Testis (tissue), 5 donors: ENCODE measurements at places on chromosomes 2 and 18. TPM values are rescaled to one million over a fixed set of nuclear protein-coding genes. Genes with fewer than 3 reads are reported as not detected.

Gene ATG4B
- polyA plus RNA-seq: 123 TPM

- no peak for DNase-seq
Measured at GRCh38 chr2:143429932-143430679, 300.9 kb downstream of the ARHGAP15 start.

DNA sequence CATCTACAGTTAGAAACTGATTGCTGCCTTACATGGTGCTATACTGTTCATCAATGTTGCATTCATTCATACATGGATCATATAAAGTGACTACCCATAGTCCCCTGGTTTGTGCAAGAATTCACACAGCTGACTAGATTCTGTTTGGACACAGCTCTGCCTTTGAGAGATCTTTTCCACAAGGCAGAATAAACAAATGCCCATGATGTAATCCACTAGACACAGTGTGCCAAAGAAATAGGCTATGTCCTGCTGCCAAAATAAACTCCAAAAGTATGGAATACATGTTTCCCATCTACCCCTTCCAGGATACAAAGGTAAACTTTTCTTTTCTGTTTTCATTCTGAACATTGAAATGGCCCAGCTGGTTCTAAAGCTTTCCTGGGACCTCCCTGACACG lies 269.4 kb upstream of the CHAC2 start:
- DNase-seq: no peak

DNA sequence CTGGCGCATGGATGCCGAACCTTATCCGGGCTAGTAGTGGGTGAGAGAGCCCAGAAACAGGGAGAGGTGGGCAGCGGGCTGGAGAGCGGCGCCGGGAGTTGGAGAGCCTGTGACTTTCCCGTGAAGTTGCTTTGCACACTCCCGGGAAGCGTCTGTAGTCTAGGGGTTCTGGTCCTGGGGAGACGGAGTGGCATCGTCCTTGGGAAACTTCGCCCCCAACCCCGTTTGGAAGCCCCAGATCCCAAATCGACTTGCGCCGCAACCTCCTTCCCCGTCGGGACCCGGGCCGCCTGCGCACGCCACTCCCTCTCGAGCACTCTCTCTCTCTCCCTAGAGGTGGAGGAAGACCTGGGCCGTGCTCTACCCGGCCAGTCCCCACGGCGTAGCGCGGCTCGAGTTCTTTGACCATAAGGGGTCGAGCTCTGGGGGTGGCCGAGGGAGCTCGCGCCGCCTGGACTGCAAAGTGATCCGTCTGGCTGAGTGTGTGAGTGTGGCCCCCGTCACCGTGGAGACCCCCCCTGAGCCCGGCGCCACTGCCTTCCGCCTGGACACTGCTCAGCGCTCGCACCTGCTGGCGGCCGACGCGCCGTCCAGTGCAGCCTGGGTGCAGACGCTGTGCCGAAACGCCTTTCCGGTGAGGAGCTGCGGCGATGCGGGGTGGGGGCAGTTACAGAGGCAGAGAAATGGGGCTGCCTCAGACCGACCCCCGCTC lies 456 bp downstream of the DOK1 start:
- peak; percentile 44 for DNase-seq

Gene PAX8
- polyA plus RNA-seq: 22.3 TPM

DNA sequence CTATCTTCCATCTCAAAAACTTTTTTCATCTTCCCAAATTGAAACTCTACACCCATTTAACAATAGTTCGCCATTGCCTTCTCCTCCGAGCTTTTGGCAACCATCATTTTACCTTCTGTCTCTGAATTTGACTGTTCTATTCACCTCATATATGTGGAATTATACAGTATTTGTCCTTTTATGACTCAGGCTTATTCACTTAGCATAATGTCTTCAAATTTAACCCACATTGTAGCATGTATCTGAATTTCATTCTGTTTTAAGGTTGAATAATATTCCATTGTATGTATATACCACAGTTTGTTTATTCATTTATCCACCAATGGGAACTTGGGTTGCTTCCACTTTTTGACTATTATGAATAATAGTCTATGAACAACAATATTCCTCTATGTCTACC lies 233.9 kb downstream of the GPD2 start:
- DNase-seq: no peak

GRCh38 chr2:232593982-232594381 lies 39.4 kb upstream of the EFHD1 start:
- no peak for DNase-seq

- DNase-seq: no peak
Measured at GRCh38 chr2:62928015-62928414, 122.6 kb upstream of the OTX1 start.

- no peak for DNase-seq
Measured at GRCh38 chr18:35029103-35029502, 12.1 kb upstream of the MAPRE2 start.

Gene SLC1A4
- 28.5 TPM for polyA plus RNA-seq

Gene HMSD
- polyA plus RNA-seq: 0.53 TPM

- DNase-seq: no peak
Measured at GRCh38 chr18:10264260-10264659, 190.2 kb upstream of the APCDD1 start.

DNA sequence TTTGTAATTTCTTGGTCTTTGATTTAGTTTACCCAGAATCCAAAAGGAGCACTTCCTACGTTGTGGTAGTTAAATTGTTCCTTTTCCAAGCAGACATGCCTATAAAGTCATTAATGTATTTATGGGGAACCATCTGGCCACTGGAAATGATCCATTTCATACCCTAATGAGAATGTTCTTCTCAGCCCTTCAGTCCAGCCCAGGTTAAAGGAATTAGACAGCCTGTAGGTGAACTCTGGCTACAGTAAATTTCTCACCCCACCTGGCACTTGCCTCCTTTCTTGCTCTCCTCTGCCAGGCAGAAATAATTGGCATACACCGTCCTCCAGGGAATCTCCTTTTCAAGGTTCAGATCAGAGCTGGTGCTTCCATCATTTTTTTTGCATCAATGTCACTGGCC lies 121.1 kb downstream of the SETBP1 start:
- no peak for DNase-seq

GRCh38 chr2:103669531-103669930 lies 907.7 kb downstream of the TMEM182 start:
- no peak for DNase-seq
